ENCODE measurements at places on chromosomes 1 and 21.
A peak's percentile ranks its signal among the peaks of the same experiment; 100 is the strongest.

- DNase-seq: no peak
Measured at GRCh38 chr1:42904434-42904833, 54.2 kb downstream of the SLC2A1 start.

DNA sequence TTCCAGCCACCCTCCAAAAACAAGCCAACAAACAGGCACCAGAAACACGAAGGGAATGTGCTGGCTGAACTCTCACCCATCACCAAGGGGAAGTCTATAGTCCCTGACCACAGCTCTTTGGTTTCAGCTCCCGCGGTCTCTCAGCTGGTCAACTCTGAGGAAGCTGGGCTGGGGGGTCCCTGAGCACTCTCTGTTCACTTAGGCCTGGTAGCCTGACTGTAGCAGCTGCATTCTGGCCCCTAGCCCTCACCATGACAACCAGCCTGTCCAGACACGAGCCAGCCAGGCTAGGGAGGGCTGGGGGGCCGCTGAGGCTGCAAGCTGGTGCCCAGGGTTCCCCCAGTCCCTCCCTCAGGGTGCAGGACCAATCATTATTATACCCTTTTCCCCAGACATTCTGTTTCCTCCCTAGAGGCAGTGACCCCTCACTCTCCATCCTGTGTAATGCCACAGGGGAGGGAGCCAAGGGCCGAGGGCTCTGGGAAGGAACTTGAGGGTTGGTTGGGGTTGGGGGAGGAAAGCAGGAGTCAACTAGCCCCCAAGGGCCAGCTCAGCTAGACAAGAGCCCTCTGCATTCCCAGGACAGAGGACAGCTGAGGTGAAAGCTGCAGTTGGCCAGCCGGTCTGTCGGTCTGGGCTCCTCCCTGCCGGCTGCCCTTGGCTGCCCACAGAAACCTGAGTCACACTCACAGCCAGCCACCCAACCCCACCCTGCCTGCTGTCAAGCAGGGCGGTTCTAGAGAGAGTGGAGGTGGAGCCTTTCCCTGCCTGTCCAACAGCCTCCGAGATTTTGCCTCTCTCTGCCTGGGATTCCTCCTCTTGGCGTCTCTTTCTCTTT lies 1.2 kb upstream of the TRAPPC3 start:
- peak; percentile 91 for DNase-seq

- no peak for DNase-seq
Measured at GRCh38 chr1:19665186-19665495, 466 bp downstream of the HTR6 start.

- DNase-seq: no peak
Measured at GRCh38 chr21:41942457-41942856, 11.4 kb downstream of the C2CD2 start.

GRCh38 chr1:48596046-48596445 lies 124.0 kb upstream of the SPATA6 start:
- DNase-seq: no peak

- DNase-seq: no peak
Measured at GRCh38 chr1:114524944-114525343, 13.9 kb upstream of the TRIM33 start.

DNA sequence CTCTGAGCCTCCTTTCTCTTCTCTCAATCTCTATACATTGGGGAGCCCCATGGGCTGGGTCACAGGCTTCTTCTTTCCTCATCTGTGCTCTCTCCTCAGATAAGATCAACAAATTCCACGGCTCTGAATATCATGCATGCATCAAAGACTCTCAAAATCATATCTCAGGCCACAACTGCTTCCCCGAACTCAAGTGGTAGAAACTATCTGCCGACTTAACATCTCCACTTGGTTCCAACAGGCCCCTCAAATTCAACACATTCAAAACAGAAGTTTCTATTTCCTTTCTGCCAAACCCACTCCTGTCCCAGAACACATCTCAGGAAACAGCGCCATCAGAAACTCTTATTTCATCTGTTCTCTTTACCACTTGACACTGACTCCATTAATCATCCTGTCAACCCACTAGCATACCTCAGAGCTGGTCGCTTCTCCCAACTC lies 16.7 kb downstream of the DDX59 start:
- DNase-seq: no peak

DNA sequence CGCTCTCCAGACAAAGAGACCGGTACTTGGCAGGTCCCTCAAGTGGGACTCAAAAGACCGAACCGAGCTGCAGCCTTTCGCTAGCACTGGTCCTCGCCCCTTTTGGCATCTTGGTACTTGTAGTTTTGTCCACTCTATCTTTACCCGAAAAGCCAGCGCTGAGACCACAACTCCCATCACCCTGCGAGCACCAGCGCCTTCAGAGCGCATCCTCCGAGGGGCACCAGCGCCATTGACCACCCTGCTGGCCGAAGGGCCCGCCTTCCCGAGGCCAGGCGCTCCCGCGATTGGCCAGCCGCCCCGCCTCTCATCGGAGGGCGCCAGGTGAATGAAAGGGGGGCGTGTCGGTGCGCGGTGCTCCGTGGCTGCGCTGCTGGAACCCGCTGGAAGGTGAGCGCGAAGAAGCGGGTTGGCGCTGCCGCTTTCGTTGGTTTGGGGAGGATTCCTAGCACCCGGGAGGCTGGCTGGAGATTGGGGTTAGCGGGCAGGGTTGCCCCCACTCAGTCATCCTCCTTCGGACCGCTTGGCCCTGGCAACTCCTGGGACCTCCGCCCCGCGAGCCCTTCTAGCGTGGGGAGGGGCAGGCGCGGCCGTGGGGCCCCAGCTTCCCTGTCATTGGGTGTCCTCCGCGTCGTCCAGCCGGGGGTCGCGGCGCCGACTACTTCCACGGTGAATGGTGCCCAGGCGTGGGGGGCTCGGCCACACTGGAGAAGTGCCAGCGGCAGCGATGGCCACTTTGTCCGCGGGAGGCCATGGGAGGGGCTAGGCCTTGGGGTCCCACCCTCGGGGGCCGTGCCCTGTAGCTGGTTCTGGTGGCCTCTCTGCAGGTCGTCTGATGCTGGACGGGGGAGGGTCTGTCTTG lies at the start of gene ZBTB8B:
Gene ZBTB8B (plus strand): TSS at position 357 of the 862 bp plus-strand sequence. CDS start 5,553 bp downstream, outside the sequence.
- DNase-seq: peak; percentile 82

DNA sequence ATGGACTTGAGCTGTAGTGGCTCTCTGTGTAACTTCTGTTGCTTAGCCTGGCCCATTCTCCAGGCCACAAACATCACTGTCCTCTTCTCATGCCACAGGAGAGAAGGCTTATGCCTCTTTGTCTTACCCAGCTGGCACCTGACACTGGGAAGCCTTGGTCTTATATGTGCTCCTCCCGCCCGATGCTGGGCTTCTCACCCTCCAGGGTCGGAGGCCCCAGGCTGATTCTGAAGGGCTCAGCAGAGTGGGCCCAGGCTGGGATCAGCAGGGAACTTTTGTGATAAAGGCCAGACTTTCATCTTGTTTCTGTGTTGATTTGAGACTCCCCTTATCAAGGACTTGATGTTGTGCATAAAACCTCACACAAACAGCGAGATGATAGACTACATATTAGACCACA lies 29.8 kb downstream of the TRPM2 start:
- DNase-seq: no peak

DNA sequence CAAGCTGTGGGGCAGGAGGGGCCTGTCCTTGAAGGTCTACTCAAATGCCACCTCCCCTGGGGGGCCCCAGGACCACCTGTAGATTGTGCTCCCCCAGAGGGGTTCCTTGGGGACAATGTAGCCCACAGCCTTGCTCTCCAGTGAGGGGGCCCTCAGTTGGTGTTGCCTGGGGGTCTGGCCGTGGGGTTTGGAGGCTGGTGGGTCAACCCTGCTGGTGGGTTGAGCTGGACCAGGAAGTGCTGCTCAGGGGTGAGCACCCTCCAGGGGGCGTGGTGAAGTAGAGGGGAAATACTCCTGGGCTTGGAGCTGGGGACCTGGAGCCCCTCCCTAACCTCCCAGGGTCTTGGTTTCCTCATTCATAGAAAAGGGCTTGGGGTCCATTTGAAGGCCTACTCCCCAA lies 143.6 kb upstream of the WNT4 start:
- DNase-seq: no peak

DNA sequence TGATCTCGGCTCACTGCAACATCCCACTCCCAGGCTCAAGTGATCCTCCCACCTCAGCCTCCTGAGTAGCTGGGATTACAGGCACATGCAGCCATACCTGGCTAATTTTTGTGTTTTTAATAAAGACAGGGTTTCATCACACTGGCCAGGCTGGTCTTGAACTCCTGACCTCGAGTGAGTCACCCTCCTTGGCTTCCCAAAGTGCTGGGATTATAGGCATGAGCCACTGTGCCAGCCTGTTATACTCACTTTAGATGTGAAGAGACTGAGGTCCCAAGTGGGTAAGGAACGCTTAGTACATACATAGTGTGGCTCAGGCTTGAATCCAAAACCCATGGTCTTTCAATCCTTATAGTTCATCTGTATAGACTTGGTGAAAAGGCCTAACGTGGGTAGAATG lies 63.7 kb upstream of the EPS8L3 start:
- DNase-seq: no peak

- DNase-seq: no peak
Measured at GRCh38 chr1:67013573-67013972, 40.4 kb downstream of the SLC35D1 start.

DNA sequence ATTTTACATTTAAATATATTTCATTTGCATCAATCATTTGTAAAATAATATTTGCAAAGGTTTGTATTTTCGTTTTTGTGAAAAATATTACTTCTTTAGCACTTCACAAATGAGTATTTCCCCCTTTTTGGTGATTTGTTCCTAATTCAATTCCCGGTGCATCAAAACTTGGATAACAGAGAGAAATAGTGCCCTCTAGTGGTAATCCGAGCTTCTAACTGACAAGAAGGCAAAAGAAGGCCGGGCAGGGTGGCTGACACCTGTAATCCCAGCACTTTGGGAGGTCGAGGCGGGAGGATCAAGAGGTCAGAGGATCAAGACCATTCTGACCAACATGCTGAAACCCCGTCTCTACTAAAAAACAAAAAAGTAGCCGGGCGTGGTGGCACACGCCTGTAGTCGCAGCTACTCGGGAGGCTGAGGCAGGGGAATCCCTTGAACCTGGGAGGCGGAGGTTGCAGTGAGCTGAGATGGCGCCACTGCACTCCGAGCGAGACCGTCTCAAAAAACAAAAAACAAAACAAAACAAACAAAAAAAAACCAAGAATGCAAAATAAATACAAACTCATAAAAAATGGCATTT lies 137.7 kb downstream of the COL11A1 start:
- DNase-seq: peak; percentile 52

- DNase-seq: no peak
Measured at GRCh38 chr1:62912028-62912638, 128.2 kb downstream of the ATG4C start.

- no peak for DNase-seq
Measured at GRCh38 chr1:245983294-245983967, 523.6 kb downstream of the SMYD3 start.

DNA sequence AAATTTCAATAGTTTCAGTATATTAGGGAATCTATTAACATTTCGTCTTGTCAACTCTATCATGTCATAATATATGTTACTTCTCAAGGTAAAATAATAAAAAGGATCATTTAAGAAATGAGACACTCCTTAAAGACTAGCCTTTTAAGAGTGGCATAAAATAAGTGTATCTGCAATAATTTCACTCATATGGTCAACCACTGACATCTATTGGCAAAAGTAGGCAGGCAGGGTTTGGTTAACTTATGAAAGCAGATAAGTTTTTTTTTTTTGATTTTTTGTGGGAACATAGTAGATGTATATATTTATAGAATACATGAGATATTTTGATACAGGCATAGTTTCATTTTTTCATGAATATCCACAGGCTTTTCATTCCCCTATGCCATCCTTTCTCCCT lies 5.5 kb upstream of the RGS21 start:
- DNase-seq: peak; percentile 29

- DNase-seq: no peak
Measured at GRCh38 chr1:15020943-15021745, 132.4 kb upstream of the TMEM51 start.

GRCh38 chr1:207006914-207007313 lies 25.6 kb downstream of the C1orf116 start:
- DNase-seq: no peak

DNA sequence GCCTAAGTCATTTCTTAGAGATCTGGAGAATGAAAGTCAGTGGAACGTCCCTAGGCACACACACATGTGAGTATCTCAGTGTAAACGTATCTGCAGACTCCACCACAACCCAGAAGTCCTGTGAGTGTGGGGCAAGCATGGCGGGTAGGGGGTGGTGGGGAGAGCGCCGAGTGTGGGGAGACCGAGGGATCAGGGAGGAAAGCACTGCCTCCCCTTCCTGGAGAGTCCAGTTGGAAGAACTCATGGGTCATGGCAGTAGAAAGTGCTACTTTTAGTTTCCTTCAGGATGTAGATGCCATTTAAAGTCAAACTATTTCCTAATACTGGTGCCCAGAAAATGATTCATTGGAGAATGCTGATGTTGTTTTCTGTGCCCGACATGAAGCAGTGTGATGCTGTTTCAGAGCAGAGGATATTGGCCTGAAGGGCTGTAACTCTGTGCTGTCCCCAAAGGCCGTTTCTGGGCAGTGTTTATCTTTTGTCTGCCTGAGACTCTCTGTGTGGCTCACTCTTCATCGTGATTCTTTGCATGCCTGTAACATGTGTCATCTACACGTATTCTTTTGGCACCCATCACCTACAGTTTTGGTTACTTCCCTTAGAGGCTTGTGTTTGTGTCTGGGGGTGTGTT lies 45.7 kb upstream of the TSPAN2 start:
- DNase-seq: no peak

- no peak for DNase-seq
Measured at GRCh38 chr1:223456747-223457146, 63.5 kb downstream of the CCDC185 start.

DNA sequence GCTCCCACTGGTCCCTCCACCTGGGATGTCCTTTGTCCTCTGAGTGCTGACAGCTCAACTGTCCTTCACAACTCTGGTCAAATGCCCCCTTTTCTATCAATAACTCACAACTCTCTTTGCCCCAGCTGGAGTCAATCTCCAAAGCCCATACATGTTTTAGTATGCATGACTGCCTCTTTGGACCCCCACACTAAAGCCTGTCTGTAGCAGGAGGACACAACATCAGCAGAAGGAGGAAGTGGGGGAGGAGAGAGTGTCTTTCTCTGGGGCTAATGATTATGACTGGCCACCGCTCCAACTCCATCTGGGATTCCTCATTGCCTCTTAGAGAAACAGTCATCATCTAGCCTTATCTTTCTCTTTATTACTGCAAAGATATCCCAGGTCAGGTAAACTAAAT lies 186.6 kb upstream of the FGGY start:
- no peak for DNase-seq

- DNase-seq: no peak
Measured at GRCh38 chr1:153070243-153070642, 1.2 kb downstream of the SPRR2B start.

- no peak for DNase-seq
Measured at GRCh38 chr1:86207323-86207722, 50.8 kb upstream of the COL24A1 start.

- DNase-seq: no peak
Measured at GRCh38 chr1:20329793-20330542, 39.3 kb downstream of the VWA5B1 start.

- peak; percentile 96 for DNase-seq
Measured at GRCh38 chr1:119647734-119648619, at the start of gene ZNF697. Gene ZNF697, minus strand, starts transcription at chr1:119648266. Its CDS starts 22,166 bp downstream, at chr1:119626100.

- no peak for DNase-seq
Measured at GRCh38 chr1:98003442-98003841, 82.6 kb upstream of the DPYD start.

- DNase-seq: no peak
Measured at GRCh38 chr1:31904339-31905092, 33.7 kb downstream of the PTP4A2 start.

GRCh38 chr1:243558576-243558975 lies 291.5 kb downstream of the AKT3 start:
- DNase-seq: no peak

- DNase-seq: peak; percentile 42
Measured at GRCh38 chr1:219990782-219991510, 55.4 kb downstream of the EPRS1 start.
